Urinary bladder (tissue), 4 donors: ENCODE measurements at places on chromosomes 7 and 10.

DNA sequence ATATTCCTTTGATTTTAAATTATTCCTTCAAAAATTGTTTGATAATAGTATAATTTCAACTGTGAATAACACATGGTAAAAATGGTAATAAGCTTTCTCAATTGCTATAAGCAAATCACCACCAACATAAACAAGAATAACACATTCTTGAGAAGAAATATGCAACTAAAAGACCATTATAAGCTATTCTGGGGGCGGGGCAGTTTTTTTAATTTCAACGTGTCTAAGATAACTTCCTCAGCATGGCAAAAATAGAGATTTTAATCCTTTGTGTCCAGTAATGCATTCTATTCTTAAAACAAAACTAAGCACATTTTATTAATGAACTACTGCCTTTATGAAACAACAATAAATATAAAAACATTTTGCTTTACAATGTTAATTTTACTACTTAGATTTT lies 1.5 kb downstream of the DNAJC12 start:
- no peak for DNase-seq

GRCh38 chr7:143002898-143003297 lies 24.0 kb downstream of the OR9A2 start:
- DNase-seq: no peak

DNA sequence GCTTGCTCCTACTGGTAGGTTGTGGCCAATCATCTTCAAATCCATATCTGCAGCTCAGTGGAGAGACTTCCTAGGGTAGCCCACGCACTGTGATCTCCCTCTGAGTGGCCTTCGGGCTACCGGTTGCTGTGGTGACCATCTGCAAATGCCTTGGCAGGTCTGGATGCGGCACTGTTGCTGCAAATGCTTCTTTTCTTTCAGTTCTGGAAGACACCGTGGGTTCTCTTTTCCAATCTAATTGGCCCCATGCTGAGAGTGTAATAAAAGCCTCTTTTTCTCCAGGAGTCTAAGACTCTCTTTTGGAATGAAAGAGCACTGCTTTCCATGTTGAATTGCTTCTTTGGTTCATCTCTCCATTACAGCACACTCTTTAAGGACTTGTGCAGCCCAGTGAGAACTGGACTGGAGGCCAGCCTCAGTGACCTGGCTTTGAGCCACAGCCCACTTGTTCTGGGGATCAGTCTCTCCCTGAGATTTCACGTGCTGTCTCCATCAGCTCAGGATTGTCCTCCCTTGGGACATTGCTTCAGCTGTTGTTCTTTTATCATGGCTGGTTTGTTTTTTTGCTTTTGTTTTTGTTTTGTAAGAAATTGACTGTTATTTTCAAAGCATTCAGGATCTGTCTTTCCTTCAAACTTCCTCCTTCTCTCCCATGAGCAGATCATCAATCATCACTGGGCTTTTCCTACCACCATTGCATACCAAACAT lies 286.6 kb downstream of the BMPER start:
- no peak for DNase-seq

- no peak for DNase-seq
Observed at GRCh38 chr10:110780704-110781103, 91.0 kb upstream of the PDCD4 start.

GRCh38 chr10:43401627-43402026 lies 7.4 kb downstream of the HNRNPF start:
- no peak for DNase-seq

- no peak for DNase-seq
Observed at GRCh38 chr7:7498856-7499255, 36.8 kb downstream of the COL28A1 start.

- DNase-seq: no peak
Observed at GRCh38 chr7:81036057-81036456, 117.2 kb upstream of the SEMA3C start.

- no peak for DNase-seq
Observed at GRCh38 chr10:59675812-59676211, 33.8 kb downstream of the SLC16A9 start.

DNA sequence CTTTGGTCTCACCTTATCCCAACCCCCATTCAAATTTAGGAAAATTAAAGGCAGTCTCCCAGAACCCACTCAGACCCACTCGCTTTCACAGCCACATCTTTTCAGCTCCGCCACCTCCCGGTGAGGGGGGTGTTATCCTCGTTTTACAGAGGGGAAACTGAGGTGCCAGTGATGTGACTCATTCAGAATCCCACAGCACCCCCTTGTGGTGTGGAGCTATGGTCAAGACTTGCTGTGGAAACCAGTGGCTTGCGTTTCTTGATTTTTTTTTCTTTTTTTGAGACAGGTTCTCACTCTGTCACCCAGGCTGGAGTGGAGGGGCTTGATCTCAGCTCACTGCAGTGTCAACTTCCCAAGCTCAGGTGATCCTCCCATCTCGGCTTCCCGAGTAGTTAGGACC lies 27.6 kb downstream of the SLC35G1 start:
- no peak for DNase-seq

GRCh38 chr10:17725703-17726102 lies 26.3 kb upstream of the TMEM236 start:
- DNase-seq: no peak

DNA sequence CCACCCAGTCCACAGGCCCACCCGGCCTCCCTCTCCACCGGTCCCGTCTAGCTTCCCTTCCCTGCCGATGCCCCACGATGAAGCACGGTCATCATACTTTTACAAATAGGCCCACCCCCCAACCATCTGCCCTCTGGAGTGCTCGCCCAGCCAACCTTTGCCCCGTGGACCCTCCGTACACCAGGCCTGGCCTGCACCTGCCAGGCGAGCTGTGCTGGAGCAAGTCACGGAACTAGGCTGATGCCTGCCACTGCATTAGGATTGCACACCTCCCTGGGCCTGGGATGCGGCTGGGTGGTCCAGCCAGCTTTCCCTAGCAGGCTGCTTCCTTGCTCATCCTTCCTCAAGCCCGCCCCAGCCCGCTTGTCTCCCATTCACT lies 44.7 kb downstream of the PPIF start:
- no peak for DNase-seq

DNA sequence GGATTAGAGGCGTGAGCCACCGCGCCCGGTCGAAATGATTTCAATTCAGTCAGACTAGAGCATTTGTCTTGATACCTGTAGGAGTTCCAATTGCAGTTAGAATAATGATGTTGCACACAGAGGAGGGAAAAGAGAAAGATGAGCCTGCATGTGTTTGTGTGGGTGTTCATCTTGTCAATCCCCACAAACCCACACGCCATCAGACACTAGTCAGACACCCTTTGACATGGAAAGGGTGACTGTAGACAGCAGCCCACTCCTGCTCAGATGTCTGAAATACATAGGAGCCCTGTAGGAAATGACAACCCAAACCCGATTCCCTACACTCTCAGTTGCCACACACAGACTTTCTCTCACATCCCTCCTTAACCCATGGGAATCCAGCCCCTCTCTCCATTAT lies 92.0 kb downstream of the ABLIM1 start:
- DNase-seq: no peak

DNA sequence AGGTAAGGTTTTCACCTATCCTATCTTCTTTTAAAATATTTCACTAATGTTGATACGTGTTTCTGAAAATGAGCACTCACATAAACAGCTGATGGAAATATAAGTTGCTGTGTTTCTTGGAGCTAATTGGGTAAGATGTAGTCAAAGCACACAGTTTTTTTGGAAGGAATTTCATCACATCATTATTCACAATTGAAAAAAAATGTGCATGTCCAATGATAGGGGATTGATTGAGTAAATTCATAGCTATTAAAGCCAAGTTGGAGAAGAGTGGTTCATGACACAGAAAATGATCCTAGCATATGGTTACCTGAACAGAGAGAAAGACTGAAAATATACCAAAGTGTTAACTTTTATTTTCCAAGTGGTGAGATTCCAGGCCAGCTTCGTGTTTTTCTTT lies 29.6 kb downstream of the GLI3 start:
- no peak for DNase-seq

DNA sequence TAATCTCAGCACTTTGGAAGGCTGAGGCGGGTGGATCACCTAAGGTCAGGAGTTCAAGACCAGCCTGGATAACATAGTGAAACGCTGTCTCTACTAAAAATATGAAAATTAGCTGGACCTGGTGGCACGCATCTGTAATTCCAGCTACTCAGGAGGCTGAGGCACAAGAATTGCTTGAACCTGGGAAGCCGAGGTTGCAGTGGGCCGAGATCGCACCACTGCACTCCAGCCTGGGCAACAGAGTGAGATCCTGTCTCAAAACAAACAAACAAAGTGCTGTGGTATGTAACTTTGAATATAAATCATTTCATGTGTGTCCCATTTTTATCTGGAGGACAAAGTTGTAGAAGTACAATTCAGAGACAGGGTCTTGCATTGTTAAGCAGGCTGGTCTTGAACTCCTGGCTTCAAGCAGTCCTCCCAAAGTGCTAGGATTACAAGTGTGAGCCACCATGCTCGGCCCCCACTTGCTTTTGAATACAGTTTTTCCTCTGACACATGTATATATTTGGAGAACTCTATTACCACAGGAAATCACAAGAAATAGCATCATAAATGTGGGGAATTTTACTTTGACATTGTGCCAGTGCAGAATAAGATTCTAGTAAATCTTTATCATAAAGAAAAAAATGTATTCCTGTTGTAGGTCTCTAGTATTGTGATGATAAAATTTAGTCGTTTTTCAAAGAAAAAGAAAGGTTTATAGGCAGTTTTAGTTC lies 32.6 kb downstream of the PTPN12 start:
- DNase-seq: no peak

DNA sequence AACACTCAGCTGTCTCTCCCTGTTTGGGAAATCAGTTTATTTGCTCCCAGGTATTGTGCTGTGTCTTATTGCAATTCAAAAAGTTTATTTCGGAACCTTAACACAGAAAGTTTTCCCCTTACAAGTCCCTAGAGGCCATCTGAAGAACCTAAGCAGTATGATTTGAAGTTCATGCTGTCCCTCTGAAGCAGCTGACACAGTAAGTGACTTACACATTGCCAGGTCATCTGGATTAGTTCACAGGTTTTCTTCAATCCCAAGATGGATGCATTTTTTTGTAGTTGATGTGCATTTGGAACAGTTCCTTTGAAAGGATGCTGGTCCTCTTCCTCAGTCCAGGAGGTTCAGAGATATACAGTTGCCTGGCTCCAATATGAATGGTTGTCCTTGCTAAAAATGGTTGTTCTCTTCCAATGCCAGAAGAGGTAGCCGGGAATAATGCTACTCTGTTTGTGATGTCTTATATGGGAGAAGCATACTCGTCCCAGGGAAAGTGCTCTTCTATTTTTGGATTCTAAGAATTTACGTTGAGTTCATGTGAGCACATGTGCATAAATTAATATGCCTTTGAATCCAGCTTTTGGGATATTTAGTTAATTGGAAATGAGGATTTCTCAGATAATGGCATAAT lies 183.5 kb upstream of the PHYHIPL start:
- no peak for DNase-seq
